NK-92 treated with Interleukin-12 subunit alpha and Interleukin-12 subunit beta, amount 100 ng/mL, for 24 hours (cell line): ENCODE measurements at places on chromosomes 16 and 17.

DNA sequence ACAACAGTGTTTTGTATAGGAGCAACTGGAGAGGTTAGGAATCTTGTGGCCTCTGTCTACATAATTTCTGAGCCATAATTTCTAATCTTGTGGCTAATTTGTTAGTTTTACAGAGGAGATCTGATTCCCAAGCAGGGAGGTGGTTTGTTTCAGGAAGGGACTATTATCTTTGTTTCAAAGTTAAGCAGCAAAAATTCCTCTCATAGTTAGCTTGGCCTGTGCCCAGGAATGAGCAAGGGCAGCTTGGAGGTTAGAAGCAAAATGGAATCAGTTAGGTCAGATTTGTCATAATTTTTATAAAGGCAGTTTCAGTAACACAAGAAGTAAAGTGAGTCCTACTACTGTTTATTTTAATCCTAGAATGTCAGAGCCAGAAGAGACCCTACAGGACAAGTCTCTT, 2.0 kb upstream of the RDM1 start:
- no peak for DNase-seq

GRCh38 chr17:73521376-73521775, 122.9 kb downstream of the SDK2 start:
- DNase-seq, result no peak

GRCh38 chr17:79174905-79175856, 100.6 kb downstream of the ENGASE start:
- DNase-seq, result no peak

GRCh38 chr16:65657071-65657494, 535.2 kb upstream of the CDH11 start:
- DNase-seq, result no peak

DNA sequence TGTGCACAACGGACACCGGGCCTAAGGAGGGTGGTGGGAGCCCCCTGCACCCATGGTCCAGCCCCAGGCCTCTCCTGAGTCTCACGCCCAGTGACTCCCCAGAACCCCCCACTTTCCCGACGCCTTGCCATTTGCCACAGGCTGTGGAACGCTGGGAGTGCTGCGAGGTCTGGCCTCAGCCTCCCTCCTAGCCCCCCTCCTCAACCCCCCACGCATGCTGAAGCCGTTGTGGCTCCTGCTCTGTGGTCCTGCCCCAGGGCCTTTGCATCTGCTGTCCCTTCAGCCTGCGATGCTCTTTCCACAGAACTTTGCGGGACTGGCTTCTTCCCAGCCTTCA, 226.0 kb upstream of the GSE1 start:
- DNase-seq, result no peak

DNA sequence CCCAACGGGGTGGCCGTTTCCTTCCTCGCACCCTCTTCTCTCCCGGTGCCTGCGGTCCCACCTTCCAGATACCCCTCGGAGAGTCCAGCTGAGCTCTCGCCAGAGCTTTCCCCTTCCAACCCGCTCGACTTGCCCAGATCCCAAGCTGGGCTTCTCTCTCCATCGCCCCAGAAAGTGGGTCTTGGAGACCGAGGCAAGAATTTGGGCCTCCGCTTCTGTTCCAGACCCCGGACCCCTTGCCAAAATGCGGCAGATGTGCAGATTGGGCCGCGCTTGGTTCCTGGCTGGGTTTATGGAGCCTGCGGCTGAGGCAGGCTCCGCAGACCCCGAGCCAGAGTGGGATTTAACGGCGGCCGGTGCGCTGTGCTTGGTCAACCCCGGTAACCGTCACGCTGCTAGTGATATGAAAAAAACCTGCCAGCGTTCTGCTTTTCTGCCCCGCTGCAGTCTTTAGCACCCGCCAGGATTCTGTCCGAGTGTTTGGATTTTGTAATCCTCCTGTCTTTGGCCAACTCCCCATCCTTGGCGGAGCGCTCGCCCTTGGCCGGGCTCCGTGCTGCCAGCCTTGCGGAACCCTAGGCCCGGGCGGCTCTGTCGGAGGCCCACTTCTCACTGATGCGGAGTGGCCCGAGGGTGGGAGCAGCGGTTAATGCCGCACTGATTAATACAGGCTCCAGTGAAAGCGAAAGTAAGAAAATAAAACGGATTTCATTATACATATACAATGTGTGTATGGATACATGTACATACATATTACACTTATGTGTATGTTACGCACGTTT, 754 bp upstream of the SLFN11 start:
- peak; percentile 60 for DNase-seq

DNA sequence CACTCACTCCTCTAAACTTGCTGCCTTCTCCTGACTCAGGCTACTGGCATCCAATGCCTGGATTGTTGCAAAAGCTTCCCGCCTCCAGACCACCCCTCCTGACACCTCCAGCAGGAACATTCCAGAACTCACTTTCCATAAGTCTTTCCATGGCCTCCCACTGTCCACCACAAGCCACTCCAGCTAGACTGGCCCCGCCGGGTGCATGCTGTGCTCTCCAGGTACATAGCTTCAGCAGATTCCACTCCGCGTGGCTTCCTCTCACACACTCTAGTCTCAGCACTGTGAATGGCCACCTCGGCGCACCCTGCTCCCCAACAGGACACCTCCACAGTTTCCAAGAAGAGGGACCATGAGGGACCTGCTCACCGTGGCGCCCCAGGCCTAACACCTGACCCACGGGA, 25.9 kb upstream of the FAAP100 start:
- no peak for DNase-seq

GRCh38 chr17:29614349-29615047, 8.2 kb downstream of the CORO6 start:
- DNase-seq, result no peak

GRCh38 chr17:38451840-38452529, 23.7 kb downstream of the ARHGAP23 start:
- no peak for DNase-seq

DNA sequence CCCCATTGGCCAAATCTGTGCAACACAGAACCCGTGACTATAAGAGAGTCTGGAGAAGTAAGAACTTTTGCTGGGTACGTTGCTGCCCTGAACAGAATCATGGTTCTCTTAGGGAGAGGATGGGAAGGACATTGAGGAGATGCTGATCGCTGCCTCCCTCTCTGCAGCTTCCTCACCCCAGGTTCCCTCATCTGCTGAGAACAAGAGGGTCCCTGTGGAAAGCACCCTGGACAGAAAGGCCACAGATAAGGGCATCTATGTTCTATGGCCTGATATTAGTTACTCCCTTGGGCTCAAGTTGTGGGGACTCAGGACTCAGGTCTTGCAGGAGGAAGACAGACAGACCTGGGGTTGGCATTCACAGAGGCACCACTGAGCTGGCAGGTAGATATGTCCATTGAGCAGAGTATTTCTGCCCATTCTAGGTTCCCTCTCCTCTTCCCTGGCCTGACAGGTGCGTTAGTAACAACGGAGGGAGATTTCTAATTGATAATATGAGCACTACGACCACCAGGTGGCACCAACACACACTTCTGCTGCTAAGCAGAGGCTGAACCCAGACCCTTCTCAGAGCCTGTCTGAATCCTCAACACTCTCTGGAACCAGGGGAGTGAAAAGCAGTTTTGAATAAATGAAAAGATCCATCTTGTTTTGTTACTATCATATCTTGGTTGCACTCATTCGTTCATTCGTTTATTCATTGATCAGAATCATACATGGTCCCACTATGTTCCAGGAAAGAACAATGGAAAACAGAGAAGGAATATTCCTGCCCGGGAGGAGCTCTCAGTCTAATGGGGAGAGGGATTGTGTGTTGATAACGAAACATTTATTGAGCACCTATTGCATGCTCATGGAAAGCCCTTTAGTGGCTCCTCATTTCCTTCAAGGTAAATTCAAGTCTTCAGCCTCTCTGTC, 56.4 kb downstream of the SLC6A2 start:
- peak; percentile 9 for DNase-seq

DNA sequence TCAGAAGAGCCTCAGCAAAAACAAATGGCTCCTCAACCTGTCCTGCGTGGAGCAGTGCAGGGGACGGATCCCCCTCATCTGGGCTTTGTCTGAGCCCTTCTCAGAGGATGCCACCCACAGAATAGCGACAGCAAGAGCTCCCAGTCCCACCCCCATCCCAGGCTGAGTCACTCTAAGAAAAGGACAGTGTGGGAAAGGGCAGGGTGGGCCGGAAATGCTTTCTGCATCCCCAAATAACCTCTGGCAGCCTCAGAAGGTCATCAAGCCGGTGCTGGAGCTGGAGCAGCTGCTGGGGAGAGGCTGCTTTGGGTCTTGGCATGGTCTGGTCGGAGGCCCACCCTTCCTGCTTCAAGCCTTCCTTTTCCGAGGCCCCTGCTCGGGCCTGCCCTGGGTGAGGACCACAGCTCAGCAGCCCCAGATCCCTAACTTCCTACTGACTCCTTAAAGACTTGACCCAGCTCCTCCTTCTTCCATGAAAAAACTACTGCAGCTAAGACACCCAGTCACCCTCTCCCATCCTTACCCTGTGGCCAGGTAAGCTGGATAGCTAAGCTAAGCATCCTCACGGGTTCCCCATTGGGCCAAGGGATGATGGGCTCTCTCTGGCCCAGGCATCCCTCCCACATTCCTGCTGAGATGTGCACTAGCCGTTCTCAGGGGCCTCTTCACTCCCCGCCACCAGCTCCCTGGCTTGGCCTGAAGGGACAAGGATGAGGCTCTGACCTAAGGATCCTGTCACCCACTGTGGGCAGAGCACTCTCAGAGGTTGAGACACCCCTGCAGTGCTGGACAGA, 8.7 kb downstream of the SLC12A4 start:
- no peak for DNase-seq

DNA sequence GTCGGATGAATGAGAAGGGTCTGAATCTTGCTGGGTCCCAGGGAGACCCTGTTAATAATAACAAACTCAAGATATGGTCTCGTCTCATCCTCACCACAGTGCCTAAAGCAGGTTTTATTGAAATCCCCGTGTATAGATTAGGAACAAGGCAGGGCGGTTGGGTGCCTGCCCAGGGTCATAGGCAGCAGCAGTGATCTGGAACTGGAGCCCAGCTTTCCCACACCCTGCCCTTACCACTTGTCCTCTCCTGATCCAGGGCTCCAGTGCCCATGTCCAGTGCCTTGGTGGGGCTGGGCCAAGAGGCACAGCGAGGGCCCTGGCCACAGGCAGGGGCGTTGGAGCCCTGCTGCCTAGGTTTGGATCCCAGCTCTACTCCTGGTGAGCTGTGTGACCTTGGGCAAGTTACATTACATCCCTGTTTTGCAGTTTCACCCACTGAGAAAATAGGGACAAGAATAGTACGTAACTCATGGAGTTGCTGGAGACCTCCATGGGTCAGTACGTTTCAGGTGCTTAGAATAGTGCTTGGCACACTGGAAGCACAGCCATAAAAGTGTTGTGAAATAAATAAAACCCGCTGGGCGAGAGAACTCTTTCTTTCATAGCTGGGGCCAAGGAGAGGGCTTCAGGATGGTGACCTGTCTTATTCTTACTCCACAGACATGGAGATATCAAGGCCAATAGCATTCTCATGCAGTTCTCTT, 13.9 kb downstream of the SOCS3 start:
- DNase-seq, result no peak

- no peak for DNase-seq
These were observed 7.6 kb downstream of the MRM1 start for GRCh38 chr17:36608794-36609497.

DNA sequence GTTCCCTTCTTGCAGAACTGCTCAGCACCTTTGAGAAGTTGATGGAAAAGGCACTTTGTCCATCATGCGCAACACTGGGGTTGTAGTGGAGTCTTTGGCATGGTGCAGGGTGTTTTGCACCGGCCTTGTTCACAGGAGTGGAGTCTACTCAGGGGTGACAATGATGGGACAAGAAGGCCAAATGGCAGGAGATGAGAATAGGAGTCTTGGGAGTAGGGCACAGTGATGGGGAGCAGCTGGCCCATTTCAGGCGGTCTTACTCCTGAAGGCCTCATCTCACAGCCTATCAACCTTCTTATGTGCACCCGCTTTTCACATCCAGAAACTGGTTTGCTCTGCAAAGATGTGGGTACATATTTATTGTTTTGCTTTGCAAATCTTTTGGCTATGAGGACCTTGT, 13.4 kb upstream of the KCNG4 start:
- DNase-seq, result no peak

DNA sequence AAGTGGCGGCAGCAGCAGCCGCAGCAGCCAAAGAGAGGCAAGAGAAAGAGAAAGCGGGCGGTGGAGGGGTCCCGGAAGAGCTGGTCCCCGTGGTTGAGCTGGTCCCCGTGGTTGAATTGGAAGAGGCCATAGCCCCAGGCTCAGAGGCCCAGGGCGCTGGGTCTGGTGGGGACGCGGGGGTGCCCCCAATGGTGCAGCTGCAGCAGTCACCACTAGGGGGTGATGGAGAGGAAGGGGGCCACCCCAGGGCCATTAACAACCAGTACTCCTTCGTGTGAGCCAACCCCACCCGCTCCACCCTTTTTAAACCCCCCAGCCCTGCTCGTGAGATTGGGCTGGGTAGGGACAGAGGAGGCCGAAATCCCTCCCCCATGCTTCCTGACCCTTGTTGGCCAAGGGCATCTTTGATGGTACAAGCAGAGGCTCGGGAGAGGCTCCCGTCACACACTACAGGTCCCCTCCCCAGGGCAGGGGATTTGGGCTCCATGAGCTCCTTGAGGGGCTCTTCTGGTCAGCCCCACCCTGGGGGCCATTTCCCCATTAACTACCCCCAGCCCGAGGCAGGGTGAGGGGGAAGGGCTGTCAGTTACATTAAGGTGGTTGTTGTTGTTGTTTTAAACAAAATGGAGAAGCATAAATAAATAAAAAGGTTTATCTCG, 4.6 kb upstream of the ATP2A1 start:
- peak; percentile 32 for DNase-seq

DNA sequence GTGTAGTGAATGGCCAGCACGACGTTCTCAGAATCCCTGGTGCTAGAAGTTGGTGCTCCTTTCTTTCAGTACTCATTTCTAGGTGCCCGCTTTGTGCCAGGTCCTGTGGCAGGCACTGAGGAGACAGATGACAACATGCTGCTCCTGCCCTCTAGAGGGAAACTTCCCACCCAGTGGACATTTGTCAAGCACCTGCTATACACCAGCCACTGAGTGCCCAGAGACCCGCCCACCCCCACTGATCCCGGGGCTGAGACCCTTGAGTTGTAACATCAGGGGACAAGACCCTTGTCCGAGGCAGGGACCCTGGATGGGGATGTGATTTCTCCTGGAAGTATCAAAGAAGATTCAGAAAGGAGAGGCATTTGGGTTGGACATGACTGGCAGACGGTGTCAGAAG, 25.1 kb downstream of the UNC13D start:
- no peak for DNase-seq
